Stimulated activated effector memory CD8-positive, alpha-beta T cell treated with anti-CD3 and anti-CD28 coated beads, Interleukin-12 subunit alpha, Interleukin-12 subunit beta, amount 100 ng/mL, for 72 hours (primary cell): ENCODE measurements at places on chromosomes 11 and 22.

GRCh38 chr11:20364341-20364792, 853 bp downstream of the HTATIP2 start:
- DNase-seq, result no peak

- no peak for DNase-seq
These were observed 83.1 kb downstream of the PTPRJ start for GRCh38 chr11:48063424-48063978.

- DNase-seq, result peak; percentile 73
These were observed 398 bp upstream of the FAM89B start for GRCh38 chr11:65571940-65572339.

DNA sequence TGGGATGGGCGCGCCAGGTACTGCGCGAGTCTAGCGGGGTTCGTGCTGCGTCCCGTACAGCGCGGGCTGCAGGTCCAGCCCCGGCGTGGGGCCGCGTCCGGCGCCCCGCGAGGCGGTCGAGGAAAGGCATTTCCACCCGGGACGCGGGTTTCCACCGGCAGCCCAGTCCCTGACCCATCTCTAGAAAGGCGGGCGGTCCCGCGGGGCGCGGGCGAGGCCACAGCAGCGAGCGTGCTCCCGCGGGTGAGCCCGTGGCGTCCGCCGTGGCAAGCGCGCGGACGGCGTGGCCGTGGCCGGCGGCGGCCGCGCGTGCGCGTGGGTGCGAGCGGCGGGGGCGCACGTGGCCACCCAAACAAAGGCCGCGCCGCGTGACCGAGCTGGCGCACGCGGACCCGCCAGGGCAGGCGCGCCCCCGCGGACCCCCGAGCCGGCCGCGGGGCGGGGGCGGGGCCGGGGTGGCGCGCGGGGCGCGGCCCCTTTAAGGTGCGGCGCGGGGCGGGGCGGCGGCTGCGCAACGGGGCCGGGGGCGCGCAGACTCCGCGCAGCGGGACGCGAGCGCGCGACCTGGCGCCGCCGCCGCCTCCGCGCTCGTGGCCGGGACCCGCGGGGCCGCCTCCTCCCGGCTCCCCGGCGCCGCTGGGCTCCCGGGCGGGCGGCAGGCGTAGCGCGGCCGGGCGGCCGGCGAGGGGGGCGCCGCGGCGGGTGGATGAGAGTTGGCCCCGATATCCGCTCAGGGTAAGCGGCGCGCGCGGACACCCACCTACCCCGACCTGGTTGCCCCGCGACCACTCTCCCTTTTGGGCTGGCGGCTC, 39.3 kb upstream of the CELSR1 start:
- peak; percentile 44 for DNase-seq
